Smooth muscle cell of bladder (primary cell): ENCODE measurements at places on chromosomes 6 and 20. TPM values are rescaled to one million over a fixed set of nuclear protein-coding genes. Genes with fewer than 3 reads are reported as not detected.

Gene ENPP4
- total RNA-seq: 2.6 and 2.8 TPM in 2 replicates

Gene MROH8
- total RNA-seq: 1.0 and 1.4 TPM in 2 replicates

Gene PRSS35
- total RNA-seq: 6.1 and 9.7 TPM in 2 replicates

Gene ARMH2
- not detected in 2 replicates for total RNA-seq

Gene MMP24
- 0.14 and 0.37 TPM in 2 replicates for total RNA-seq

Gene SPTLC3
- total RNA-seq: 2.8 and 6.5 TPM in 2 replicates

Gene PRICKLE4
- not detected in 2 replicates for total RNA-seq

Gene MCHR2
- not detected in 2 replicates for total RNA-seq
